Activated T-cell treated with anti-CD3 and anti-CD28 coated beads, Interleukin-2, amount 50 U/mL, for 72 hours (primary cell): ENCODE measurements at places on chromosomes 1 and 21. TPM values are rescaled to one million over a fixed set of nuclear protein-coding genes. Genes with fewer than 3 reads are reported as not detected.

GRCh38 chr1:205669341-205670149, 10.8 kb downstream of the SLC45A3 start:
- no peak for DNase-seq

Gene CFAP74
- total RNA-seq: not detected

Gene EXTL1
- total RNA-seq: not detected

DNA sequence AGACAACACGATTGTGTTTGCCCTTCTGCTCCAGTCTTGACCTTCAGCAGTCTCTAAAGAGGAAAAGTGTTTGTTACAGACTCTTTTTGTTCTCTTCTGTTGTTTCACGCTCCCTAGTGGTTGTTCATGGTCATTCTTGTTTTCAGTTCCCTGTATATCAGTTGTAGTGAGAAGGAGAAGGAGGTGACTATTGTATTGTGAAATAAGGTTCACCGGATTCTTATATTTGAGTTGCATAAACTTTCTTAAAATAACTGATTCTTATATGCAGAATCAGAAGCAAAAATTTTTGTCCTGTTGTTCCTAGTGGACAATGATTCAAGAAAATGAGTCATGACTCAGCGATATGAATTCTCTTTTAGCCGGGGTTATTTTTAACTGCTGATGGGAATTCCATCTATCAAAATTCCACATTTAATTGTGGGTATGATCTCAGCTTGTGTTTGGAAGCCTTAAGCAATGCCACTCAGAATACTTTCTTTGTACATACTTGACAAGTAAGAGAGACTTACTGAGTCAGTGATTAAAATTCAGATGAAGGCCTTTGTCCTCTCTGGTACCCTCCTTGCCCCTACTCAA, 152.2 kb downstream of the CLEC20A start:
- no peak for DNase-seq

GRCh38 chr1:4512636-4513035, 141.8 kb upstream of the AJAP1 start:
- no peak for DNase-seq

DNA sequence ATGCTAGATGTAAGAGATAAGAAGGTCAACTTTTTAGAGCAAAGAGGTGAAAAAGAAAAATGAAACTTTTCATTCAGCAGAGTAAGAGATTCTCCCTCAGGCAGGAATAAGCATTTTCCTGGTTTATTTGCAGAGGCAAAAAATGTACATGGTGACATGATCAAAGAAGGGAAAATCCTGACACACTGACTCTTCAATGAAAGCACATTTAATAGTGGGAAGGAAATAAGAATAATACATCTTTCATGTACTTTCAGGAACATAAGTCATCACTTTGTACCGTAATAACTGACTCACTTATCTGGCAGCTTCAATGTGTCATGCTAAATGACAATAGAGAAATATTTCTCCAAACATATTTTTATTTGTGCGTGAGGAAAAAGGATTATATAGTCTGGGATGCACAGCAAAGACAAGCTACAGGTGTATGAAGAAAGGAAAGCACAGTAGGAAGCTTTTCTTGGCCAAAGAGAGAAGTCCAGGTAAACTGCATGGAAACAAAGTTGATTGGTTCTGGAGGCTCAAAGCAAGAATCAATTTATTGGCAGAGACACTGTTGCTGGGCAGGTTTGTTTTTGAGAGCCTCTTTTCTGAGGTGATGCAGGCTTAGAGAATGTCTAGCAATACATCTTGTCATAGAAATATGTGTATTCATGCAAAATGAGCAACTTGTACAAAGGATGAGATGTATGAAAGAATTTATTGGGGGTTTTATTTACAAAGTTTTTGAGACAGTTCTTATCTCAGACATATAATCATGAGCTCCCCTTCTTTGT, 1409.0 kb downstream of the PLA2G4A start:
- DNase-seq: no peak
